Bronchial epithelial cell (primary cell): ENCODE measurements at places on chromosomes 7 and 10. TPM values are rescaled to one million over a fixed set of nuclear protein-coding genes. Genes with fewer than 3 reads are reported as not detected.

Gene FAM237B
- not detected in 2 replicates for total RNA-seq

Gene SLC16A12
- not detected in 2 replicates for total RNA-seq

- no peak for DNase-seq
Observed at GRCh38 chr7:34622182-34622581, 35.8 kb upstream of the NPSR1 start.

Gene HGF
- total RNA-seq: under 0.01 and 3.7 TPM in 2 replicates

Gene CCDC3
- 1.8 and 3.7 TPM in 2 replicates for total RNA-seq

Gene GDF2
- total RNA-seq: not detected in 2 replicates

Gene UNCX
- total RNA-seq: not detected in 2 replicates

- DNase-seq: no peak
Observed at GRCh38 chr10:28633750-28634149, 43.6 kb upstream of the BAMBI start.

- no peak for DNase-seq
Observed at GRCh38 chr7:39693812-39694211, 70.4 kb downstream of the RALA start.

Gene SEC31B
- 1.6 and 1.7 TPM in 2 replicates for total RNA-seq

DNA sequence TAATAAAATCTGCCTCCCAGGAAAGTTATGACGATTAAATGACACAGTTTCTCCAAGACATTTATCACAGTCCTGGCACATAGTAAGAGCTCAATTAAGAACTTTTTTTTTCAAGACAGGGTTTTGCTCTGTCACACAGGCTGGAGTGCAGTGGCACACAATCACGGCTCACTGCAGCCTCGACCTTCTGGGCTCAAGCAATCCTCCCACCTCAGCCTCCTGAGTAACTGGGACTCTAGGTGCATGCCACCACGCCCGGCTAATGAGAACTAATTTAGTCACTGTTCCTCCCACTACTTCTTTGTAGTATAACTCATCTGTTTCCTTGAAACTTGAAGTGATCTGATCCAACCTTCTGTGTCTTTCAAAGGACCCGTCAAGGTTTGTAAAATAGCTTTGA, 42.2 kb upstream of the MXI1 start:
- DNase-seq: no peak

Gene GLCCI1
- 2.1 and 2.8 TPM in 2 replicates for total RNA-seq

DNA sequence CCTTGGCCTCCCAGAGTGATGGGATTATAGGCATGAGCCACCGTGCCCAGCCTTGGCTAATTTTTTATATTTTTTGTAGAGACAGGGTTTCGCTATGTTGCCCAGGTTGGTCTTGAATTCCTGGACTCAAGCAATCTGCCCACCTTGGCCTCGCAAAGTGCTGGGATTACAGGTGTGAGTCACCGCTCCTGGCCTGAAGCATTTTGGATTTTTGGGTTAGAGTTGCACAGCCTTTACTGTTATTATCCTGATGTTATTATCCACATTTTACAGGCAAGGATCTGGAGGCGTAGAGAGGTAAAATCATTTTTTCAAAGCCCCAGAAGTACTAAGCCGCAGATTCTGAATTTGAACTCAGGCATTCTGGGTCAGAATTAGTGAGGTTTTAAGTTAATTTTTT, 75.4 kb downstream of the TCF7L2 start:
- DNase-seq: no peak

DNA sequence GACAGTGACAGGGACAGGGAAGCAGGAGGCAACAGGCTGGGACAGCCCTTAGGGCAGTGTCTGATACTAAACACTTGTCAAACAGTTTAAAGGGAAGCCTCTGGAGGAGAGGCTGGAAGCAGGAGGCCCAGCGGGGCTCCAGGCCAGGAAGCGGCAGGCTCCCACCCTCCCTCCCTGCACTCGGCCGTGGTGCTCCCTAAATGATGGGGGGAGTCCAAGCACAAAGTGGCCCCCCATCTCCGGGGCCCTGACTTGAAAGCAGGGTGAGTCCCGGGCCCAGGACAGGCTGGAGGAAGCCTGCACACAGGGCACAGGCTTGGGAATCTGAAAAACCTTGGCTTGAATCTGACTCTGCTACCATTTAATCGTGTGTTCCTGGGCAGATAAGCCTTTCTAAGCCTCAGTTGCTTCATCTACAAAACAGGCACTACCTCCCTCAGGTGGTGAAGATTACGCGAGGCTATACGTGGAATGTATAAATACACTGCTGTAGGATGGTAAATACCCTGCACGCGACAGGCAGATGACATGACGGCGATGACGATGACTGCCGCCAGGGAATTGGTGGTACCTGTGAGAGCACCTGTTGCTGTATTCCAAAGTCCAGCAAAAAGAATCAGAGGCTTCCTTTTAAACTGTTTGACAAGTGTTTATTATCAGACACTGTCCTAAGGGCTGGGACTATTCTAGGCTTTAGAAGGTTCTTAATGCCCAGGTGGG, 34.1 kb downstream of the GBX1 start:
- no peak for DNase-seq

GRCh38 chr10:97017474-97017903, 168.3 kb downstream of the SLIT1 start:
- no peak for DNase-seq

DNA sequence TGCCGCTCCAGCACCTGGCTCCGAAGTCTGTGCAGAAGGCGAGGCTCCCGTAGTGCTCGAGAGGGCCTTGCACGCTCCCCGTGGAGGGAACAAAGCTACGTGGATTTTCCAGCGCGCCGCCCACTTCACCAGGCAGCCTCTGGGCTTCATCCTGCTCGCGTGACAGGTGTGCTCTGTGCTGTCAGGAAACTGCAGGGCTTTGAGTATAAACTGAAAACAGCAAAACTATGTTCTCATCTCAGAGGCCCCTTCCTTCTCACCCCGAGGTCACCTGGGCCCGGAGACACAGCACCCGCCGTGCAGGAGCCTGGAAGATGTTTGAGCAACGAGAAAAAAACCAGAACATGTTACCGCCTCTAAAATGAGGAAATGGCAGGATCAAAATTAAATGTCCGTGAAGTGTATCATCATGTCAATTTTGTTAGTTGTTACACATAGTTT, 17.6 kb upstream of the GPR146 start:
- no peak for DNase-seq

Gene ELFN1
- under 0.01 TPM in 1 of 2 replicates, not detected in the other for total RNA-seq

- DNase-seq: no peak
Observed at GRCh38 chr10:120578890-120579289, 121.9 kb downstream of the PLPP4 start.

Gene ABCB8
- total RNA-seq: 20.5 and 22.4 TPM in 2 replicates

- no peak for DNase-seq
Observed at GRCh38 chr10:31142026-31142425, 110.4 kb upstream of the ZNF438 start.

DNA sequence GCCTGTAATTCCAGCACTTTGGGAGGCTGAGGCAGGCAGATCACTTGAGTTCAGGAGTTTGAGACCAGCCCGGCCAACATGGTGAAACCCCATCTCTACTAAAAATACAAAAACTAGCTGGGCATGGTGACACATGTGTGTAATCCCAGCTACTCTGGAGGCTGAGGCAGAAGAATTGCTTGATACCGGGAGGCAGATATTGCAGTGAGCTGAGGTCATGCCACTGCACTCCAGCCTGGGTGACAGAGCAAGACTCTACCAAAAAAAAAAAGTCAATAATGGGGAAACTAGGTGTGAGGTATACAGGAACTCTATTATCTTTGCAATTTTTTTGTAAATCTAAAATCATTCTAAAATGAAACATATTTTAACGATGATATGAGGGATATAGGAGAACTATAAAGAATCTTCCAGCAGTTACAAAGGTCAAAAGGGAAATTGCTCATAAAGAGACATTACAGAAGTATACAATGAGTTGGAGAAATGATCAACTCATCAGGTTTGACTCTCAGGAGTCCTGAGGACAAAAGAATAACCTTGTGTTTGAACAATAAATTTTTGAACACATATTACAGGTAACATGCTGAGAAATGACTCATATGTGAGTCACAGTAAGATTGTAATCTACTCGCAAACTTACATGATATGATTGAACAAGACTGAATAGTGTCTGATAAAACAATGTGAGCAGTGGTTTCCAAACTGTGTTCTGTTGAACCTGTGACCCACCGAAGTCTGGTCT, 272.6 kb downstream of the FGFR2 start:
- DNase-seq: peak; percentile 98

Gene CAV2
- 132 and 150 TPM in 2 replicates for total RNA-seq

GRCh38 chr10:182441-183201, 47.4 kb downstream of the ZMYND11 start:
- peak; percentile 11 for DNase-seq

- DNase-seq: no peak
Observed at GRCh38 chr7:149414171-149414570, 46.7 kb downstream of the ZNF777 start.

GRCh38 chr10:79001082-79001885, 67.5 kb upstream of the ZMIZ1 start:
- DNase-seq: peak; percentile 7

DNA sequence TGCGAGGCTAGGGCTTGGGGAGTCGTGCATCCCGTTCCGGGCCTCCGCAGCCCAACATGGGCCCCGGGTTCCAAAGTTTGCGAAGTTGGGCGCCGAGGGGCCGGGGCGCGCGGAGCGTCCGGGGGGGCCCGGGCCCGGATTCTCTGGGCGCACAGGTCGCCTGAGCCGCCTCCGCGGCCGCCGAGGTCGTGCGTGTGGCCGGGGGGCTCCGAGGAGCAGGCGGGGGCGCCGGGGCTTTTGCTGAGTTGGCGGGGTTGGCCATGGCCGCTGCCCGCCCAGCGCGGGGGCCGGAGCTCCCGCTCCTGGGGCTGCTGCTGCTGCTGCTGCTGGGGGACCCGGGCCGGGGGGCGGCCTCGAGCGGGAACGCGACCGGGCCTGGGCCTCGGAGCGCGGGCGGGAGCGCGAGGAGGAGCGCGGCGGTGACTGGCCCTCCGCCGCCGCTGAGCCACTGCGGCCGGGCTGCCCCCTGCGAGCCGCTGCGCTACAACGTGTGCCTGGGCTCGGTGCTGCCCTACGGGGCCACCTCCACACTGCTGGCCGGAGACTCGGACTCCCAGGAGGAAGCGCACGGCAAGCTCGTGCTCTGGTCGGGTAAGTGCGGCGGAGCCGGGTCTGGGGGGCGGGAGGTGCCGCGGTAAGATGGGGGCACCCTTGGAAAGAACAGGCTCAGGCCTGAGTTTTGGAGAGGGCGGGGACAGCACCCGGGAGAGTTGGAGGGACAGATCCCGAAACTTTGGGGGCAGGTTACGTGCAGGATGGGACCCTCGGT, 643 bp downstream of the SMO start:
- DNase-seq: no peak

Gene AMPH
- total RNA-seq: not detected in 2 replicates

DNA sequence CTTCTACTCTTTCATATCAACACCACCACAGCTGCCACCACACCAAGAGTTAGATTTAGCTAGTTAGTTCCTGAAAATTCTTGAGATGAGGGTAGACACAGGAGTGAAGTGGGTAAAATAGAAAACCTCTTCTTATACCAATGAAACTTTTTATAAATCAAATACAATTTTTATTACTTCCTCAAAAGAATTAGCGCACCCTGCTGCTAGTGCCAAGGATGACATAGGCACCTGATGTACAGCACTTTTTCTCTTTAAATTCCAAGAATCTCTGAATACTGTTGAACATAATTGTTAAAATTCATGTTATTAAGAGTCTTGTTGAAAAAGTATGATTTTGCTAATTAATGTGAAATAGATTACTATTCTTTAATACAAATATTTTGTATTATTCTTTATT, 11.4 kb downstream of the ZWINT start:
- DNase-seq: peak; percentile 25

- no peak for DNase-seq
Observed at GRCh38 chr7:116673457-116673865, 1.5 kb downstream of the MET start.

- no peak for DNase-seq
Observed at GRCh38 chr7:126790763-126791162, 462.0 kb downstream of the GRM8 start.

GRCh38 chr10:112584276-112584675, 137.3 kb downstream of the VTI1A start:
- DNase-seq: no peak

DNA sequence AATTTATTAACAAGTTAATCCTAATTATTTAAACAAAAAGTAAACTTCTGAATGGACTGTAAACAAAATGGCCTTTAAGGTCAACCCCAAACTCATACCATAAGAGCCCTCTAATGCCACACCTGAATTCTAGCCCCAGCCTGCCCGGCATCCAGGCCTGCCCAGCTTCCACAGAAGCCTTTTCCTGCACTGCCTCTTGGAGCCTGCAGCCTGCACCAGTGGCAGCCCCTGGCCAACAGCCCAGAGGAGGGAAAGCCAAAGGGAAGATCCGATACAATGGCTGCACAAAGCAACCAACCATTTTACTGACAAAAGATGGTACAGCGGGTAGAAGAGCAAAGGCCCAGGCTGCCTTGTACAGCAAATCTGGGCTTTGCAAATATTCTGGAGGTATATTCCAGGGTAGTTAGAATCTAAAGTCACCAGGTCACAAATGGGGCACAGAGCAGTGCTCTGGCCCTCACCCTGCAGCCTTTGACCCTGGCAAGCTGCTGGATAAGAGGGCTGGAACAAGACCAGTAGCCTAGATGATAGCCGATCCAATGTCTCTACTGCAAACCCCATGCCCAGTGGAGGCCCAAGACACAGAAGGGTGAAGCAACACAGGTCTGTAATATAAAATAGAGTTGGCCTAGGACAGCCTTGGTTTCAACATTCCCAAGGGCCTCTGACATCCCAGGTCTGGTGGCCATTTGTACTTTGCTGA, 12.5 kb upstream of the CH25H start:
- peak; percentile 24 for DNase-seq

- no peak for DNase-seq
Observed at GRCh38 chr7:132403465-132404110, 172.7 kb downstream of the PLXNA4 start.

GRCh38 chr10:101330631-101331225, 23.2 kb upstream of the BTRC start:
- peak; percentile 55 for DNase-seq

- DNase-seq: no peak
Observed at GRCh38 chr10:93077860-93078337, 4.2 kb downstream of the CYP26A1 start.

GRCh38 chr10:132588301-132589013, 50.9 kb downstream of the INPP5A start:
- no peak for DNase-seq

DNA sequence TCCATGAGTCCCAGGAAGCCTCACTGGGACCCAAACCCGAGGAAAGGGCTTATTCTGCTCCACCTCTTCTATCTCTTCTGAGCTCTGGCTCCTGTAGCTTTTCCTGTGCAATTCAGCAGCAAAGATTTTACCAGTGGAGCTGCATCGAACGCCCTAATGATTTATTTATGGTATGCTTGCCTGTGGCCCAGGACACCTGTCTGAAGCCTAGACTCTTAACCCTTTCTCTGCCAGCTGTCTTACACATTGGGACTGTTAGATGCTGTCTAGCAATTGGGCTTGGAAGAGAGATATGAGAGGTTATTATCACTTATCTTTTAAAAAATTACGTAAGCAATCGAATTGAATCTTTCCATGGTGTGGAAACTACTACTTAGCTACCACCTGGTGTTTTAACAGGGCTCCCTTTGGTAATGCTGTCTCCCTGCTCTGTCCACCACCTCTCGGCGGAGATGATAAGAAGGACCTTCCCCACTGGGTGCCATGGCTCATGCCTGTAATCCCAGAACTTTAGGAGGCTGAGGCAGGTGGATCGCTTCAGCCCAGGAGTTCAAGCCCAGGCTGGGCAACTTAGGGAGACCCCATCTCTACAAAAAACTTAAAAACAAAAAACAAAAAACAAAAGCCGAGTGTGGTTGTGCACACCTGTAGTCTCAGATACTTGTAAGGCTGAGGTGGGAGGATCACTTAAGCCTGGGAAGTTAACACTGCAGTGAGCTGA, 8.8 kb downstream of the ACSL5 start:
- no peak for DNase-seq

- no peak for DNase-seq
Observed at GRCh38 chr10:117135026-117135372, 3.1 kb downstream of the VAX1 start.

Gene ADARB2
- total RNA-seq: 0.13 TPM in 1 of 2 replicates, not detected in the other
